NCI-H1105 treated with DMSO at 0.1 percent for 48 hours (cell line): ENCODE measurements at places on chromosomes 2 and 18.

GRCh38 chr2:10352972-10353371 is 50.3 kb downstream of the HPCAL1 start:
- no peak for DNase-seq

DNA sequence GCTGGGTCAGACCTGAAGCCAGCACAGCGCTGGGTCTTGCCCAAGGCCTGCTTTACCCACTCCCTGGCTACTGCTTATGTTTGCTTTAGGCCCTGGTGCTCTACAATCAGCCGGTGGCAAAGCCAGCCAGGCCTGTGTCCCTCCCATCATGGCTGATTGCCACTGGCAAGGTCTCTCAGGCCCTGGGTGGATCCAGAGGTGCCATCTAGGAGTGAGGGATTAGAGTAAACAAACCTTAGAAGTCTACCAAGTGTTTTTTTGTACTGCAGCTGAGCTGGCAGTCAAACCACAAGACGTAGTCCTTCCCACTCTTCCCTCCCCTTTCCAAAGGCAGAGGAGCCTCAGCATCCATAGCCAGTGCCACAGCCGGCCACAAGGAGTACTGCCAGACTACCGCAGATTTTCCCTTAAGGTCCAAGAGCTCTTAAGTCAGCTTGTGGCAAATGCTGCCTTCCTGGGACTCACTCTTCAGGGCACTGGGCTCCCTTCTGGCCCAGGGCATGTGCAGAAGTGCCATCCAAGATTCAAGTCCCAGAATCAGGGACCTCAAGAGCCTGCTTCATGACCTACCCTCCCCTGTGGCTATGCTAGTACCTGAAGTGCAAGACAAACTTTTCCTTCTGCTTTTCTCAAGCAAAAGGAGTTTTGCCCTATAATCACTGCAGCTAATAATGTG is 20.0 kb downstream of the IL1RL2 start:
- no peak for DNase-seq

DNA sequence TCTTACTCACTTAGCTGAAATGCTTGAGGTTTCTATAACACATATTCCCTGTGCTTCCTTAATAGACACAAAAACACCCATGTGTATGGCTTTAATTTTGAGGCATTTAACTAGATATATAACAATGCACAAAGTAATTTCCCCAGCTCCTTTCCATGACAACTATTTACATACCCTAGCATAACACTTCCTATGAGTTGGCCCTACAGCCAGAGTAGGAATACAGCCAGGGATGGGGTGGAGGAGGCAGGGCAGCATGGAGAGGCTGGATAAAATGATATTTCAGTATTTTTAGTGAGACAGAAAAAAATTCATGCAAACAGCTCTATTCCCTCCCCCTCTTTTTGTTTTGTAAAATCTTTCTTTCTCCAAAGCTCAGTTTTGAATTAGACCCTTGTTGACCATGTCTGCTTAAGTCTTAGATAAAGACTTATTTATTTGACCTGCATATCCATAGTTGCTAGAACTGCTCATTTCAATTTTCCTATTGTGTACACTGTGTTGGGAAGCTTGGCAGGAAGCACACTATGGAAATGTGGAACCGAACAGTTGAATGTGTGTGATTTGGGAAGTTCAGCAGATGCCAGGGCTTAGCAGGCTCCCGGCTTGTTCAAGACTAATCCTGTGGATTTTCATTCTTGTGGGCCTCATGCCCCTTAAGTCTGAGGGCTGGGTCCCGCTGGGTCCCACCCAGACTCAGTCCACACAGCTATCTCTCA is 11.2 kb upstream of the B3GNT2 start:
- no peak for DNase-seq

GRCh38 chr2:198639580-198639979 is 818.2 kb downstream of the SATB2 start:
- DNase-seq = no peak

DNA sequence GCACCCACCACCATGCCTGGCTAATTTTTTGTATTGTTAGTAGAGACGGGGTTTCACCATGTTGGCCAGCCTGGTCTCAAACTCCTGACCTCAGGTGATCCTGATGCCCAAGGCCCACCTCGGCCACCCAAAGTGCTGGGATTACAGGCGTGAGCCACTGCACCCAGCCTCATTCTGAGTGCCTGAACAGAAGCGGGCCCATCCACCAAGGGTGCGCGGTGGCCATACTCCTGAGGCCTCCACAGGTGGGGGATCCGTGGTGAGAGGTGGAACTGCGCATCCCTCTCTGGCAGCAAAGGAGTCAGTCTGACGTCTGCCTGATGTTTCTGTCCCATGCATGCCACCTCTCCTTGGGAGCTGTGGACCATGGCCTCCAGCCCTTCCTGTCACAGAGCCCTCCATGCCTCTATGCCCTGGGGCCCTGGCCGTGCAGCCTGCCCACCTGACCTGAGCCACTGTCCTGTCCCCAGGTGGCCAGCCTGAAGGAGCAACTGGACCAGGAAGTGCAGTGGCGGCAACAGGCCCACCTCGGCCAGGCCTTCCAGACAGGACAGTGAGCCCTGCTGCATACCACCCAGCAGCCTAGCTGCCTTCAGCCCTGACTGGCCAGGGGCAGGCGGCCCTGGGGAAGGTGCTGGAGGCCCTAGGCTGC is 7.6 kb upstream of the SNED1 start:
- DNase-seq = no peak

- DNase-seq = no peak
Observed at GRCh38 chr2:151861174-151861573, 33.0 kb upstream of the ARL5A start.

DNA sequence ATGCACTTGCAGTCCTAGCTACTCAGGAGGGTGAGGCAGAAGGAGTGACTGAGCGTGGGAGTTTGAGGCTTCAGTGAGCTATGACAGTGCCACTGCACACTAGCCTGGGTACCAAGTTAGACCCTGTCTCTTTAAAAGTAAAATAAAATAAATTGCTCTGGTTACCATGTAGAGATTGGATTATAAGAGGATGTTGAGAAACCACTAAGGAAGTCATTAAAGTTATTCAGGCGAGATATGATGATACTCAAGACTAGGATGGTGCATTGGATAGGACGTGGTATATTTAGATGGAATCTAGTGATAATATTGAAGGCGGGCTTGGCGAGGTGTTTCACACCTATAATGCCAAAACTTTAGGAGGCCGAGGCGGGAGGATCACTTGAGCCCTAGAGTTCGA is 50.6 kb downstream of the BMPR2 start:
- DNase-seq = no peak

GRCh38 chr18:33557706-33558105 is 20.3 kb upstream of the ASXL3 start:
- no peak for DNase-seq

DNA sequence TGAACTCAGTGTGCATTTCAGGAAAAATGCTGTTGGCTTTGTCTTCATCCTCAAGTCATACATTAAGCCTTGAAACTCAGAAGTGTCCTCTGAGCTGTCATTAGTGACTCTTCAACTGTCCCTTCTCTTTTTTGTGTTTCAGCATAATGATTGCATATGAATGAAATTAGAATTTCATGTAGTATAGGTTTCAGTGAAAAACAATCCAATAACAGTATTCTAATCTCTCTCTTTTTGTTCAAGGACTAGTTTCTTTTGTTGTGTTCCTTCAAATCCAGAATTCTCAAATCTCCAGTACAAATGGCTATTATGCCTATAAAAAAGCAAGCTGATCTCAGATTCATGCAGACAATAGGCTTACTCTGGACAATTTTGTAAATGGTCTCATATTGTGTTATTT is 133.5 kb downstream of the QPCT start:
- DNase-seq = no peak

DNA sequence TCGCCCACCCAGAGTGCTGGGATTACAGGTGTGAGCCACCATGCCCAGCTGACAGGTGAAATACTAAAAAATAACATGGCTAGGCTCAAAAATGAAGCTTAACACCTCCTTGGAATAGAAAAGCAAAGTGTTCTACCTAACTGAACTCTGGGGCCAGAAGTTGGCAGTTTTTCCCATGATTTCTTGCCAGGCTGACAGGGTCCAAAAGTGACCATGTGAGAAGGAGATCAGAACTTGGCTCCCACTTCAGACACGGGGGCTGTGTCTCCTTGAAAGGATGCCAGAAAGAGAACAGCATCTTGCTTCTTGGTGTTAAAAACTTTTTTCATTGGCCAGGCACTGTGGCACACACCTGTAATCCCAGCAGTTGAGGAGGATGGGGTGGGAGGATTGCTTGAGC is 47.0 kb downstream of the BMPR2 start:
- DNase-seq = no peak

- DNase-seq = no peak
Observed at GRCh38 chr2:21552981-21553380, 429.2 kb downstream of the TDRD15 start.

- no peak for DNase-seq
Observed at GRCh38 chr2:128820452-128820851, 501.8 kb upstream of the HS6ST1 start.

DNA sequence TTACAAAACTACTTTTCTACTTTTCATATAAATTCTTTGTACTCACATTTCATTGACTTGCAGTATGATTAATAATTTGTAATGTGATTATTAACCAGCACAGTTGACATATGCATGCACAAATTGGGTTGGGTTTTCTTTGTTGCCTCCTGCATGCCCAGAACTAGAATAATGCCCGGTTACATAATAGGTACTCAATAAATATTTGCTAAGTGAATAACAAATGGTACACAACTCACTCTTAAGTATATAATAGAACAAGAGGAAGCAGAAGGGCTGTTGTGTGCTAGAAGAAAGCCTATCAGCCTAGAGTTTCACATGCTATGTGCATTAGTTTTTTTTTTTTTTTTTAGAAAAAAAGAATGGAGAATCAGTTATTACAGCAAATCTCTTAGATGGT is 9.3 kb downstream of the RDH14 start:
- no peak for DNase-seq

DNA sequence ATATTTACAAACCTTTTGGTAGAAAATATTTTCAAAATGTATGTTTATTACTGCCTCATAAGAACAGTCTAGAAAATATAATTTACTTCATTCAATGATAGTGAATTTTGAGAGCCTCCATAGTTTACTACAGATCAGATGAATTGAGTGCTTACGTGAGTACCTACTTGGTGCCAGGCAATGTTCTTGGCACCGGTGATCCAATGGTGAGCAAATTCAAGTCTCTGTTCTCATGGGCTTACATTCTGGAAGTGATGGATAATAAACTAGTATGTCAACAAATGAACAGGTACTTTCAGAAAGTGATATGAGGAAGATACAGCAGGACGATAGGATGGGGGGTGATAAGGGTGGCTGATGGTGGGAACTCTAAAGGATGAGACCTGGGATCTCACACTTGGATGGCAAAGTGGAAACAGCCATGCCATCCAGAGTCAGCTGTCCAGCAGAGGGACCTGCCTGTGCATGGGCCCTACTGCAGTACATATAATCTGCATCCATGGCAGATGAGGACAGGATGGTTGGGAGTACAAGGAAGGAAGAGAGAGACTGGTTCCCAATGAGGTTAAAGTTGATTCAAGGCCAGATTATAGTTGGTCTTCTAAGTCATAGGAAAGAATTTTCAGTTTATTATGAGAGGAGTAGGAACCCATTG is 277.0 kb downstream of the NEDD4L start:
- DNase-seq = no peak

DNA sequence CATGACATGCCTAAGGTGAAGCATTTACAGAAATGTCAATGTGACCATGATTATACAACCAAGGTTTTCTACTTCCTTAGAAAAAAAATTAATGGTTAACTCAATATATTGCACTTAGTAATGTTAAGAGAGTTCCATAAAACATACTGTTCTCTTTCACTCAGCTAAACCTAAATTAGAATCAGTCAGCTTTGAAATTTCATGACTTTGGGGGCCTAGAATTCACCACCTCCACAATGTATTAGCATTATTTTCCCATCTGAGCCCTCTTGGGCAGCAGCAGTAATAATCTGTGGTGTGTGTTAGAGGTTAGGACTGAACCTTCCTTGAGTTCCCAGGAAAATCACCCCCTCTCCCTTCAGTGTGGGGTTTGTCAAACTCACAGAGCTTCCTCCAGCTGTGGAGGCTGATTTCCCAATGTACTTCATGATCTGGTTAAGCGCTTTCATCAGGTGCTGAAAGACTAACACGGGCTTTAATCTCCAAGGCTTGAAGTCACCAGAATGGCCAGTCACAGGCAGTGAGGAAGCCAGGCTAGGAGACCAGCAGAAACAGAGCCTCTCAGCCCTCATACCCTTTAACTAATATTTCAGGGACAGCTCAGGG is 7.1 kb upstream of the UPP2 start:
- no peak for DNase-seq

- peak; percentile 17 for DNase-seq
Observed at GRCh38 chr2:152791979-152792378, 73.6 kb downstream of the ARL6IP6 start.

DNA sequence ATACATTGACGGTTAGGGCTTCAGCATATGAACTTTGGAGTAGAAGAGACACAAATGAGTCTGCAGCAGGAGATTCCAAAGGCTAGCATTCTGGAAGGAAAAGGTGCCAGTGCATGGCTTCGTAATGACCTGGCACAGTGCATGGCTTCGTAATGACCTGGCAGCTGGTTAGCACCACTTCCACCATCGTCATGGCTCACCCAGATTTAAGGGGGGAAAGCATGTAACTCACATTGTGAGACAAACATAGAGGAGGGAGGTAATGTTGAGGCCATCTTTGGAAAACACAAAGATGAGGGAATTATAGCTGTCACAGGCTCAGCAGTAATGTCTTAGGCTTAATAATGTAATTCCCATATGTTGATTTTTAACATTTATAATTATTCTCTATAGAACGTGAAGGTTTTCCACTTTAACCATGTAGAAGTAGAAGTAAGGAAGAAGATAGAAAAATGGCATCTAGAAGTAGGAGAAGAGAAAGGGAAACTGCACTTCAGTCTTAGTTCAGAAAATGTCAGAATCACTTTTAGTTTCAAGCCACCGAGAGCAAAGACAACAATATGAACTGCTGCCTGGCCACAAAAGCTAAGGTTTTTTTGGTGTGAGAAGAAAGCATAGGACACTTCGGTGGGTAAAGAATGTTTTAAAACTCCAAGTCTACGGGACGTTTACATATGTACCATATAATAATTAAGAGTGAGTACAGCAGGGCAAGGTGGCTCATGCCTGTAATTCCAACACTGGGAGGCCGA is 6.8 kb upstream of the STK25 start:
- no peak for DNase-seq

DNA sequence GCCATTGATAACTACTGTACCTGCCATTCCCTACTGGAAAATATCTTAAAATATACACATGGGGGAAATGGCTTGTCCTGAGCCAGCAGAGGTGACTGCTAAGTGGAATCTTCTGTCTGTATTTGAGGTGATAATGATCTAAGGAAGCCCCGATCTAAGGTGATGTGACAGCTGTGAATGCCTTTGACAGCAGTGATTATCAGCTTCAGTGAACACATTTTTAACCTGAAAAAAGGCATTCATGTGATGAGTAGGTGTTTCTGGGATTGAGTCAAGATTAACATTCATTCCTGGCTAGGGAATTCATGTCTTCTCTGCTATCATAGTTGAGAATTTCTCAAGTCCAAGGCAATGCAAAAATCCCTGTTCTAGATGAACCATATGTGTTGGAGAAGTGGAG is 9.1 kb upstream of the MAPRE2 start:
- DNase-seq = no peak

DNA sequence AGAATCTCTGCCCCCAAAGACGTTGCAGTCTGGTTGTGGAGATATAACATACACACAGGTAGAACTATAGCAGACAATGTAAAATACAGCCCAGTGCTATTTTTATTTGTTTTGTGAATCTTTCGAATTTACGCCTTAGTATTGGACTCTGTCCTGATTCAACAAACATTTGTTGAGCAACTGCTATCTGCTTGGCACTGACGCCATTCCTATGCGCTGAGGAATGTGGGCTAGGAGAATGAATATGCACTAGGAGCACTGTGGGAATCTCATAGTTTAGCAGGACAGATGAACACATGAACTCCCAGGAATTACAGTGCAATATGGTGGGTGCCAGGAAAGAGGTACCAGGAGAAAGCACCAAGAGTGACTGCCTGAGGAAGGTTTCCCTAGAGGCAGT is 181.7 kb upstream of the SIX3 start:
- DNase-seq = no peak
